ENCODE measurements at places on chromosomes 3 and 15.

GRCh38 chr3:44931791-44932190 lies 44.2 kb downstream of the ZDHHC3 start:
- DNase-seq: no peak

DNA sequence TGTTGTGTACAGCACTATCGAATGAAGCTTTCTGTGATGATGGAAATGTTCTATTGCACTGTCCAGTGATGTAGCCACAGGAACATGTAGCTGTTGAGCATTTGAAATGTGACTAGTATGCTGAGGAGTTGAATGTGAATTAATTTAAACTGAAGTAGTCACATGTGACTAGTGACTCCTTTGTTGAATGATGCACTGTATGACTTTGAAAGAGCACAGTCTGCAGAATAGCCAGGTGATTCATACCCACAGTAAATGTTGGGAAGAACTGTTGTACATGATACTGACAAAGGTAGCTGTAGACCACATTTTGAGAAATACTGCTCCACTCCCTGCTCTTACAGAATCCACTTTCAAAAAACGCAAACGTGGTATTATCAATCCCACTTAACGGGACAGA lies 34.0 kb upstream of the ACTL6A start:
- no peak for DNase-seq

GRCh38 chr3:124877674-124878073 lies 9.5 kb downstream of the ITGB5 start:
- DNase-seq: no peak

DNA sequence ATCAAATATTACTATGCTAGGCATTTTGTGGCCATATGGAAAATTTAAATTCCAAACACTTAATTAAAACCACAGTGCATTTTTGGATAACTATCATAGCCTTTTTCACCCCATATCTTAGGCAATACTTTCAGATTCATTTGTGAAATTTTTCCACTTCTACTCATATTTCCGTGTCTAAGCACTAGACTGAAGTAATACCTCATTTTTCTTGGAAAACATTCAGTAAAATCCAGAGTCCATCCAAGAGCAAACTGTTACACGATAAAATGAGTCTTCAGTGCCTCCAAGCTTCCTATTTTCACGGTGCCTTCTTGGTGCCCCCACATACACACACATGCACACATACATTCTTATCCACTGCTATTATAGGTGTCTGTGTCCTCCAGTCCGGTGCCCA lies 845.9 kb downstream of the TBL1XR1 start:
- no peak for DNase-seq

- peak; percentile 18 for DNase-seq
These were observed 773 bp downstream of the ANKRD28 start for GRCh38 chr3:15796771-15797641.

DNA sequence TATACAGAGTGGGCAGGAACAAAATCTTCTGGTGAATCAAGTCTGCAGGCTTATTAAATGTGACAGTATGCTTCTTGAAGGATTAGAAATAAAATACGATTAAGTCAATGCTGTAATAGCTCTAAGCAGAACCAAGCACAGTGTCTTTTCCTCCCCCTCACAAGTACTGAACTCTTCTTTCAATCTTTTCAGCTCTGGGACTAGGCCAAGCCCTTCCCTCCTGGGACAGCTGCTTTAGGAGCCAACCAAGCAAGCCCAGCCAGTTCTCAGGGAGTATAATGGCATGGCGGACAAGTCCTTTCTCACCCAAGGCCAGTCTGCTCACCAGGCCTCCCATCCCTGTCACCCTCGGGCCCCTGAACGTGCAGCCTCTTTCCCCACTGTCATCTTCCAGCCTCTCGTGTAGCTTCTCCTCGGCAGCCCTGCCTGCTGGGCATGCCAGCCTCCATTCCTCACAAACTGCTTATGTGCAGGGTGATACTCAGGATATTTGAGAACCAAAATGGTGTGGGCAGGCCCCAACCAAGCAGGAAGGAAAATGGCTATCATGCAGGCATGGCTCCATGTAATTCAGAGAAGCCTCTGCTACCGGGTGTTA lies 8.4 kb upstream of the PPP1R2 start:
- DNase-seq: no peak

- no peak for DNase-seq
These were observed 57.6 kb upstream of the RAB6B start for GRCh38 chr3:133953297-133953696.

DNA sequence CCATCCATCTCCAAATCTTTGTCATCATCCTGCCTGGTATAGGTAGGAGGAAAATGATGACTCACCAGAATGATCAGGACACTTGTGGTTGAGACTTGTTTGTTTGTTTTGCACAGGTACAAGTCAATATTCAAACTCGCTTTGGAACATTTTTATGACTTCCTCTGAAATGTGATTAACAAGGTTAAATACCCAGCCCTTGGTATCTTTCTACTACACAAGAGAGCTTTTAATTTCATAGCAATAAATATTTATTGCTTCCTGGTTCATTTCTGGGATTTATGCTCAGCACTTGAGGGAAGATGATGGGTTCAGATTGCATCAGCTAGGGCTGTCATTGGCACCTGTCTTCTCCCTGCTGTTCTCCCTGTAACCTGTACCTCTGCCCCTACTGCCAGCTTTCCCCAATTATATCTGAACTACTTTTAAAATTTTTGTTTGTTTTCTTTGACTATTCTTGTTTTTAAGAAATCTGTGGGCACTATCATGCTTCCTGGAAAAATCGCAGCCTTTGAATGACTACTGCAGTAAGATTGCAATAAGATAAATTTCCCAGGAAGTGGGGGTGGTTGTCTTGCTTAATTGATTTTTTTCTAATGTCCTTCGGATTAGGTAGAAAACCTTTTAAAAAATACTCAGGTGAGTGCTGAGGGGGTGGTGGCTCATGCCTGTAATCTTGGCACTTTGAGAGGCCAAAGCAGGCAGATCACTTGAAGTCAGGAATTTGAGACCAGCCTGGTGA lies 24.3 kb upstream of the GCNT3 start:
- DNase-seq: no peak

GRCh38 chr3:57793737-57794187 lies 37.7 kb downstream of the SLMAP start:
- DNase-seq: no peak

DNA sequence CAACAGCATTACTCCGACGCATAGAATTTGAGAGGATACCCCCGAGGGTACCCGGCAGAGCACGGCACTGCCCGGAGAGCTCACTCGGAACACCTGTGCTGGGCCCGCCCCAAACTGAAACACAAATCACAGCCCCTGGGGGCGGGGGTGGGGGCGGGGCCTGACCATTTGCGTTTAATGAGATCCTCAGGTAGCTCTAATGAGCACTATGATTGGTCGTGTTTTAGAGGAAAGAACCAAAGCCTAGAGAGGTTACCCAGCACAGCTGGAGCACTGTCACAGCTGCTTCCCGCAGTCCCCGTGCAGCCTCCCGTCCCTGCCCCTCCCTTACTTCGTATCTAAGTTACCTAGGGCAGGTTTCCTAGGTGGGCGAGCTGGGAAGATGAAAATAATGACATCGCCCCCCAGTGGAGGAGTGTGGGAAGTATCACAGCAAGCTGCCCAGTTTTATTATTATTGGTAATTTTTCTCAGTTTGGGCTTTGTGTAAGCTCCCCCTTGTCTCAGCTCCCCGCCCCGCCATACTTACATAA lies 187.1 kb downstream of the PDE8A start:
- DNase-seq: peak; percentile 47

GRCh38 chr15:32899126-32899596 lies 181.4 kb downstream of the GREM1 start:
- no peak for DNase-seq

- DNase-seq: no peak
These were observed 365.2 kb downstream of the TUSC7 start for GRCh38 chr3:117074826-117075225.

DNA sequence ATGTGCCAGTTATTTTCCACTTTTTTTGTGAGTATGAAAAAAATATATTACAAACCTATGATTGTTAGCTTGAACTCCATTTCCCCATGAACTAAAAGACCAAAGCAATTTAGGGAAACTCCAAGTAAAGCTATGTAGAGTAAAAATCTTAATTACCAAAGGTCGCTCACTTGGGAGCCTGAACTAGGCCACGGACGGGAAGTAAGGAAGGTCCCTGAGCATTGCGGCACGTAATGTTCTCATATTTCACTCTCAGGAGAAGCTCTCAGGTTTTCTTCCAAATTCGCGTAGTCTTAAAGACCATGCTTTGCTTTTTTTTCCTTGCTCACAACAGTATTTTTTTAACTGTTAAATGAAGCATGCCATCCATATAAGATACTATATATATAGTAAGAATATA lies 215.3 kb upstream of the RARB start:
- no peak for DNase-seq

GRCh38 chr15:93179700-93180102 lies 90.7 kb upstream of the RGMA start:
- DNase-seq: no peak

DNA sequence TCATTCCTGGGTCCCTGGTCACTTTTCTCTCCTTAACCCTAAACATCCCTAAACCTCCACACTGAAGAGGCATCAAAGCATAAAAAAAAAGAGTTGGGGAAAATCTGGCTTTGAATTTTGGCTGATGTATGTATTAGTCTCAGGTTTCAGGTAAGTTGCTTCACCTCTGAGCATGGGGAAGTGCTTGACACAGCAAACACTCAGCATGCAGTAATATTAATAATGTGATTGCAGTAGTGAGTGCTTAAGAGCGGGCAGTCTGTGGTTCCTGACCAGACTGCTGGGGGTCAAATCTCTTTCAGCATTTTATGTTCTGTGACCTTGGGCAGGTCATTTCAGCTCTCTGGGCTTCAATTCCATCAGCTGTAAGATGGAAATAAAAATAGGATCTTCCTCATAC lies 467.9 kb downstream of the SOX2 start:
- DNase-seq: no peak

DNA sequence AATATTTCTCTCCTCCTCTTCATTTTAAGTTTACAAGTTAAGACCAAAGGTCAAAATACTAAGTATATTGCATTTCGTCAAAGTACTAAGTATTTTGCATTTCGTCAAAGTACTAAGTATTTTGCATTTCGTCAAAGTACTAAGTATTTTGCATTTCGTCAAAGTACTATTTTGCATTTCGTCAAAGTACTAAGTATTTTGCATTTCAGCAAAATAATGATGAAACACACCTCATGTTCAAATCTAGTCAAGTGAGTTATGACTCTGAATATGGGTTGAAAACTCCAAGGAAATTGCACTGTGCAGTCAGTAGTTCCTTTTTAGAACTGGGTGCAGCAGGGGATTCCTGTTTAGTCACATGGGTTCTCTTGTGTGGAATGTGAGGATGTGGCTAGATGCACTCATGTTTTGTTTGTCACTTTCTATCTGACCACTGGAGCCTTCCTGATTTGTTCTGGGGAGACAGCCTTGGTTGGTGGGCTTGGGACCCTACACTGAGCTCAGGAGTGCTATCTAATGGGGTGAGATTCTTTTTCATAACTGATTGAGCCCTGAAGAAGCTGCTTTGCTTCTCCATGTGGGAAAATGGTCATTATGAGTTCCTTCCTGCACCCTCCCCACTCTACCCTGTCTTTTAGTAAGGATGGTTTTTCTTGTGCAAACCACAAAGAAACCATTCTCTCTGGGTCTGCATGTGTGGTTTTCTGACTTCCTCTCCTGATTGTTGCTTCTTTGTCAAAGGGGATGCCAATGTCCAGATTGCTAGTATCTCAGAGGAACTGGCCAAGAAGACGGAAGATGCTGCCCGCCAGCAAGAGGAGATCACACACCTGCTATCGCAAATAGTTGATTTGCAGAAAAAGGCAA lies 73.4 kb downstream of the CCK start:
- DNase-seq: no peak

DNA sequence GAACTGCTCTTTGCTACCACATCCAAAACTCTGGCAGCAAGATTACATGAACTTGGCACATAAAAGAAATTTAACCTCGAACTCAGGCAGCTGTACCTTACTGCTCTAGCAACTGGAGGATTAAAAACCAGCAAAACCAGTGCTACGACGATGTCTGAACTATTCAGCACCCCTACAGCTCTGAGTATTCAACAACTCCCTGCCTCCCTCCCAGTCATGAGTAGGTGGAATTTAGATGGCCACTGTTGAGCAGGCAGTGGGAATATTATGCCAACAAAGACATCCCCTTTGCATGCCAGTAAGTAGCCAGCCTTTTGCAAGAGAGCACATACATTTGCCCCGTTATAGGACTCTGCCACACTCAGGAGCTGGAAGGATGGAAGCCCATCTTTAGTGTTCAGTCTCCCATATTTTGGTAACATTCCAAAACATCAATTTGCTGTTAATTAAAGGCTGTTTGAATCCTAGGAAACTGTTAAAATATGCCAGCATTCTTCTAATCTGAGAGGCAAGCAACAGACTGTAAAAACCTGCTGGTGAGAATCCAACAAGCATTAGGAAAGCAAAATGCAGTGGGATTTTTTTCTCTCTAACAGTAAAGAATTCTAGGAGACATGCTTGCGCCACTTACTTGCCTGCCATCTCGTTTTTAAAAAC lies 85.4 kb downstream of the ZNF385D start:
- no peak for DNase-seq

GRCh38 chr3:141094790-141095545 lies 43.8 kb downstream of the SPSB4 start:
- no peak for DNase-seq

DNA sequence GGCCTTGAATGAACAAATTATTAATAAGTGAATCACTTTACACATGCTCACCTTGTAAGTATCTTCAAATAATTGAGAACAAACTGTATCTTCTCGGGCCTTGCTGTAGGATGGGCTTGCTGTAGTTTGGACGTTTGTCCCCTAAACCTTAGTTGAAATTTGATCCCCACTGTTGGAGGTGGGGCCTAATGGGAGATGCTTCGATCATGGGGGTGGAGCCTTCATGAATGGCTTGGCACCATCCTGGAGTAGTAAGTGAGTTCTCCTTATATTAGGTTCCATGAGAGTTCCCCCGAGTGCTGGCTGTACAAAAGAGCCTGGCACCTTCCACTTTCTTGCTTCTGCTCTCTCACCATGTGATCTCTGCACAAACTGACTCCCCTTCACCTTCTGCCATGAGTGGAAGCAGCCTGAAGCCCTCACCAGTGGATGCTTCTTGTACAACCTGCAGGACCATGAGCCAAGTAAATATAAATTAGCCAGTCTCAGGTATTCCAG lies 29.3 kb downstream of the PIGB start:
- DNase-seq: no peak

- no peak for DNase-seq
These were observed 14.8 kb downstream of the PXYLP1 start for GRCh38 chr3:141246224-141246957.

GRCh38 chr3:187027531-187028278 lies 97.4 kb downstream of the ST6GAL1 start:
- DNase-seq: no peak

GRCh38 chr3:65107174-65107573 lies 419.4 kb upstream of the ADAMTS9 start:
- DNase-seq: no peak

DNA sequence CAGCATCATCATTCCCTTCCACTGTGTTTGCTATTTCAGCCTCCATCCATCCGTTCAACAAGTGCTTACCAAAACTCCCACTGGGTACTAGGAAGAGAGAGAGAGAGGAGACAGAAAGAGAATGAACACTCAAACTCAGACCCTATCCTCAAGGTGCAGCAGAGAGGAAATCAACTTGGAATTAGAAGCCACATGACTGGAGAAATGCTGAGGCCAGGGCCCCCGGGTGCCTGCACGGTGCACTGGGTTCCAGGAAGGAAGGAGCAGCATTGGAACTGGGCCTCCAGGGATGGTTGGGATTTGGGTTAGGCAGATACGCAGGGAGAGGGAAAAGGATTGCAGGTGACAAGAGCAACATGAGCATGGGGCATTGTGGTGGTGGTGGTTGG lies 30.0 kb downstream of the CORO2B start:
- no peak for DNase-seq
